ENCODE measurements at places on chromosomes 5 and 9.

DNA sequence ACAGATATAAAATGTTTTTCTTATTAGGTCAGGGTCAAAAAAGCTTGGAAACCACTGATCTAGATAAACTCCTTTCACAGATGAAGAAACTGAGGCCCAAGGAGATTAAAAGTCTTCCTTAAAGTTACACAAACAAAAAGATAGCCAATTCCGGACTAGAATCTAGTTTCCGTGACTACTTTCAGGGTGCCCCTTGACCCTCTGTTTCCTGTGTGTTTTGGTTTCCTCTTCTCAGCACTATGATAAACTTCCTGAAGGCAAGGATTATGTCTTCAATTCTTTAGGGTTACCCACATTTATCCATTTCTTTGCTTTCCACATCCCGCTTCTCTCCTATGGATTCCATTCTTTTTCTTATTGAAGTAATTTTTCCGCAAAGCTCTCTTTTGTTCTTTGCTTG lies 83.1 kb downstream of the ADAMTS12 start:
- DNase-seq, result no peak

DNA sequence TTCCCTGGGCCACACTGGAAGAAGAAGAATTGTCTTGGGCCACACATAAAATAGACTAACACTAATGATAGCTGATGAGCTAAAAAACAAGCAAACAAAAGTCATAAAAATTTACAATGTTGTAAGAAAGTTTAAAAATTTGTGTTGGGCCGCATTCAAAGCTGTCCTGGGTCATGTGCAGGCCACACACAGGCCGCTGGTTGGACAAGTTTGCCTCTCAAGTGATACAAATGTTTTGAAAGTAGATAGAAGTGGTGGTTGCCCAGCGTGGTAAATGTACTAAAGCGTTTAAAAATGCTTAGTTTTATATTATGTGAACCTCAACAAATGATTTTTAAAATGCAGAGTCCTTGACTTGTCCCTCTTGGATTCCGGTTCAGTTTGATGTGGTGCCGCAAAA lies 94.9 kb upstream of the TBCA start:
- no peak for DNase-seq

DNA sequence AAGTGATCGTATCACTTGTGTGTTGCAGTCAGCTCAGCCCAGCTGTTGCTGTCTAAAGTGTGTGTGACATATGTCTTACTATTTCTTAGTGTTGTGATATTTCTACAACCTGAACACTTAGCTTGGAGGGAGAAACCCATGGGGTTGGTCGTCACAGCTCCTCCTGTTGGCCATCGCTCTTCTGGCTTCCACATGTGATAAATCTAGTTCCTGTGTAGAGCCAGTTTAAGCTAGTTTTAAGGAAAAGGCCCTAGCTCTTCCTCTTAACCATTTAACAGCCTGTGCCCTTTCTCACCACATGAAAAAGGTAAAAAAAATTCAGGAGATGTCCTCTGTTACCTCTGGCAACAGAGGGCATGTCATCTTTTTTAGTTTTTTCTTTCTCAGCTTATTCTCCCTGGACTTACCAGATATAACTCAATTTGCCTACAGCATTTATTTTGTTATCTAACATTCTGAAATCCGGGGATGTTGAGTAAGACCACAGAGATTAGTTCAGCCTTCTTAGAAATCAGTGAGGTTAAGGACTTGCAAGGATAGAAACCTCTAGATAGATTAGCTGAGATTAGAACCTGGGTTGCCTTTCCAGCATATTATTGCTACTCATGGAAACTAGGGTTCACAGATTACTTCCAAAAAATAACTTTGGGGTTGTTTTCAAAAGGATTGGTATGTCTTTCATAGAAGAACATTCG lies 100.4 kb downstream of the GAPVD1 start:
- peak; percentile 49 for DNase-seq

DNA sequence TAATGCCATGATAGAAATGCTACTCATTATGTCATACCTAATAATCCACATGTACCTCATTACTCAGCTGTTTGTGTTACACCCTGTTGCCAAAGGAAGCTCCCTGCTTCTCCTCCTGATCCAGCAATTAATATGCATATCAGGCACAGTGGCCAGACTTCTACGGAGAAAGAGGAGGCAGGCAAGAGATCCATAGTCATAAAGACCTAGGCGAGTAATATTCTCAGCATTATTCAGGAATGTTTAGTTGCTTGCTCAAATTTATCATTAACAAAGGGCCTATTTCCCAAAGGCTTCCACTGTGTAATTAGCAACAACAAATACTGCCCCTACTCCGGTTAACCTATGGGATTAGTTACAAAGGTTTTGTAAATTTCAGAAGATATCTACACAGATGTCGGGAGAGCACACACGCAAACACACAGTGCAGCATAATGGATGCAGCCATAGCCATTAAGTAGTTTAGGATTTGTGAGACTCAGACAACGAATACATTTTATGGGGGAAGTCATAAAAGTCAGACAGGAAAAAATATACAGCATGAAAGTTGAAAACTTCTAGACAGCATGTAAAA lies 192.6 kb downstream of the EFNA5 start:
- DNase-seq, result no peak

DNA sequence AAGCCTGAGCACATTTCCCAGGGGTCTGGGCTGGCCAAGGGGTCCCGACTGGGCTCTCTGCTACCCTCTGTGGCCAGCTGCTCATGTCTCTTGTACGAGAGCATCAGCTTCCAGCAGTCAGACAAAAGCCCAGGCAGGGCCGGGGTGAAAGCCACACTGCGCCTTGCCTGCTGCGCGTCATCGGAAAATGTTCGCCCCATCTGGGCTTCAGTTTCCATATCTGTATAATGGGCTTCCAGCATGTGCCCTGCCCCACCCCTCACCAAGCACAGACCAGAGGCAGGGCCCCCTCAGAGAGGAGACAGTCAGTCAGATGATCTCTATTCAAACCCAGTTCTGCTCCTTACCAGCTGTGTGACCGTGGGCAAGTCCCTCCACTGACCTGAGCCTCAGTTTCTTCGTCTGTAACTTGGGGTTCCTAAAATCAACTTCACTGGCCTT lies 8.0 kb upstream of the GRHPR start:
- DNase-seq, result no peak

GRCh38 chr9:131366761-131367401 lies 27.0 kb upstream of the PRRC2B start:
- no peak for DNase-seq

- no peak for DNase-seq
Observed at GRCh38 chr9:93129691-93130500, 4.2 kb downstream of the NINJ1 start.

DNA sequence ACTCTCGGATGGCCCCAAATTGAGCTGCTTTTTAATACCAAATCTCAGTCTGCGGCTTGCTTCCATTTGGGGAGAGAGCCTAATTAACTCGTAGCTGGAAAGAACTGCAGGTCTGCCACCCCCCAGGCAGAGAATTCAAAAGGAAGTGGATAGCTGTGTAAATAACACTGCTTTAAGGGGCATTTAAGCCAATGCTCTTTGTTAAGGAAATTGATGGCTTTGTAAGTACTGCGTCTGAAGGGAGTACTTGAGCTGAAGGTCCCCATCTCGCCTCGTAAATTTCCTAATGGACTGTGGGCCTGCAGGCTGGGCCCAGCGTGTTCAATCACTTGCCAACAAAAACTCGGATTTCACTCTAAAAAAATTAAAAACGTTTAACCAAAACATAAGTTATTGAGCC lies 132.7 kb downstream of the PAPPA start:
- DNase-seq, result no peak

DNA sequence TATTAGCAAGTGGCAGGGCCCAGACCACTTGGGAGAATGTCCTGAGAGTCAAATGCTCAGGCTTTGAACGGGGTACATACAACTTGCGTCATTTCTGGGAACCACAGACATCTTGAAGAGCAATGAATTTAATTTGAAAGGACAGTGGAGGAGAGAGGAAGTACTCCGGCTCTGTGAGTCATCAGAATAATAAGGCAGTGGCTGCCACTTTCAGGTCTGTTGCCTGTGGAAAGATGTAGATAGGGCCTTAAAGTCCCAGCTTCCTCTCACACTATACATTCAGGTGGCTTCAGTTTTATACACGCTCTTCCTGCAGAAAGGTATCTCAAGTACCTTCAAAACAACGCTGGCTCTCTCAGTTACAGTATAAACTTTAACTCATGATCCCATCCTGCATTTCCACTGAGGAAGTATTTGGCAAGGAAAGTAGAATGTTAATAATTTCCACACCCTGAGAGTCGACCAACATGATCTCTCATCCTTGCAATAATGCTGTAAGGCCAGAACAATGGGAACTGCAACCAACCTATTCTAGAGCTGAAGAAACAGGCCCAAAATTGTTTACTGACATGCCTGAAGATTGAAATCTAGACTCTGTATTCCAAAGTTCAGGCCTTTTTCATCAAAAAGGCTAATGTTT lies 6.8 kb upstream of the PRUNE2 start:
- no peak for DNase-seq

DNA sequence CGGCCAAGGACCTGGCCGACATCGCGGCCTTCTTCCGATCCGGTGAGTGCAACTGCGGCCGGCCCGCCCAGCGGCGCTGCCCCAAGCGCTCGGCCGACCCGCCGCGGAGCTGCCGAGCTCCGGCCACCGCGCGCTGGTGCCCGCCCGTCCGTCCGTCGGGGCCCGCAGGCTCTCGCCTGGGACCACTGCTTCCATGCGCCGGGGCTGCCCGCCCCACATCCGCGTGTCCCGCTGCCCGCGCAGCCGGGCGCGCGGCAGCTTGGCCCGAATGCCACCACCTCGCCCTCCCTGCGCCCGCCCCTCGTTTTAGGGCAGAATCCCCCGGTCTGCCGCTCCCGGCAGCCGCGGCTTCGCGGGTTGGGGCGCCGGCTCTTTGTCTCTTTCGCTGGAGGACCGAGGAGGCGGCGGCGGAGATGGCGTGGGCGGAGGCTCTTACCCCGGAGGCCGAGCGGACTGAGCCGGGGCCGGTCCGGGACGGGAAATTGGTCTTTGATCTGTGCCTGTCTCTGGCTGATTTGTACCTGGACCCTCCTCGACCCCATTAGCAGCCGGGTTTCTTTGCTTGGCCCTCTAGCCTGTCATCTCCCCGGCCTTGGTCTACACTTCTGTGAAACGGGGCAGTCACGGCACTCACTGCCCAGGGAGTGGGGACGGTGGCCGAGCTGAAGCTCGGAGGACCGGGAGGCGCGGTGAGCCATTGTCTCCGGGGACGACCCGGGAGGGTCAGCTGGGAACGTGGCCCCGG lies 871 bp downstream of the TRIO start:
- DNase-seq, result peak; percentile 32

GRCh38 chr5:102807878-102808502 lies 52.9 kb downstream of the PAM start:
- DNase-seq, result no peak

DNA sequence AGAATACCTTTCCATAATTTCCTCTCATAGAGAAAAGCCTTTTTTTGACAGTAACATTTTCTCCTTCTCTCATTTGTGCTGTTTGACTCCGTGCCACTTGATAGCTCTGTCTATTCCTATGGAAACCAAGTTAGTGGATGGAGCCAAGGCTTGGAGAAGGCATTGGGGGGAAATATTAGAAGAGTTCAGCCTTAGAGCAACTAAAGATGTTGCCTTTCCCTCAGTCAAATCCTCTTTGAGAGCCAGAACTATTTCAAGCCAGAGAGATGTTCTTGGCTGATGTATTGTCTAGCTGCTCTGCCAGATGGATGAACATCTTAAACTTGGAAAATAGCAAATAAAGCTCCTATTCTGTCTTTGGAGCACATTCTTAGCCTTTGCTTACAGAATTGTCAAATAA lies 112.4 kb downstream of the INVS start:
- no peak for DNase-seq

- DNase-seq, result peak; percentile 81
Observed at GRCh38 chr9:127905788-127906191, 6.4 kb upstream of the ST6GALNAC6 start.

GRCh38 chr9:37801959-37802711 lies 1.5 kb downstream of the DCAF10 start:
- DNase-seq, result no peak

DNA sequence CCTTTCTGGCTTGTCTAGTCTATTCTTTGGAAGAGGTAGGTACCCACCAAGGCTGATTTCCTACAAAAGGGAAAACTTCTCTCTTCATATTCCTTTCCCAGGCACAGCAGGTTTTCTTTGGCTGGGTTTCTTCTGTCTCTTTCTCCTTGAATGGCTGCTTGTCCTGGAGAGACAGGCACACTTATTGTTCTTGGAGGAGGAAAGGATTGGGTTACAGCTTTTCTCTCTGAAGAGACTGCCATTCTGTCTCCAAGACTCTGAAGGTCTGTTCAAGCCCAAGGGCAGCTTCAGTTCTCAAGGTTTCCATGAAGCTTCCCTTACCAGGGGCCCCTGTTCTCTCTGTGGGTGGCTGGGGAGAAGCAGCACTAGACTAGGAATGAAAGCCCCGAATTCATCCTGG lies 33.9 kb downstream of the ACTBL2 start:
- no peak for DNase-seq

GRCh38 chr9:38687389-38687842 lies 32.5 kb downstream of the FAM240B start:
- peak; percentile 45 for DNase-seq

DNA sequence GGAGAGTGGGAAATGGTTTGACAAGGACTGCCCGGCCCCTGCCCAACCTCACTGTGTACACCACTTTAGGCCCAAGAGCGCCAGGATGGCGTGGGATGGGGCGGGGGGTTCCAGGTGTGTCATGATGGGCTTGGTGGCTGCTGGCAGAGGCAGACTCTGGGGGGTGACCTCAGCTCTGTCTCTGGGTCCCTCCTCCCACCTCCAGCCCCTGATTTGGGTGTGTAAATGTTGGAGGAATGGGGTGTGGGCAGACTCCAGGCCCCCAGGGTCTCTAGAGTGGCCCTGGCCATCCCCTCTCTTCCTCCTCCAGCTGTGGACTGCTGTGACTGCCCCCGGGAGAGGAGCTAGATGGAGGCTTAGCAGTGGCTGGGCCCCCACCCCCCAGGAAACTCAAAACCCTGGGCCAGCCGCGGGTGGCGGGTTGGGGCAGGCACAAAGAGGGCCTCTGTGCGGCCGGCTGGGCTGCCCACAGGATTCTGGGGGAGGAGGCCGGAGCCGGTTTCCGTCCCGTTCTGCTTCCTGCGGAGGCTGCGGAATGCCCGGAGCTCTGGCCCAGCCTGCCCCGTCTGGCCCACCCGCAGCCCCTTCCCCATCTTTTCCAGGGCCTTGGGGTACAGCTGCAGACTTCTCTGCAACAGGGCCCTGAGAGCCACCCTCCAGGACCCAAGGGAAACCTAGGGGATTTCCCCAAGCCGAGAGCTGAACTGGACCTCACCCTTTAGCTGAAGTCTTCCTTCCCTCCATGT lies 23.1 kb downstream of the CXXC5 start:
- no peak for DNase-seq

Measured in activated naive CD4-positive, alpha-beta T cell treated with anti-CD3 and anti-CD28 coated beads, Interleukin-2, amount 10 ng/mL, durations not matched to agents 7 days and 5 days (primary cell).